Activated naive CD8-positive, alpha-beta T cell treated with anti-CD3 and anti-CD28 coated beads, Interleukin-2, amount 50 U/mL, for 24 hours (primary cell): ENCODE measurements at places on chromosomes 7 and 10.

DNA sequence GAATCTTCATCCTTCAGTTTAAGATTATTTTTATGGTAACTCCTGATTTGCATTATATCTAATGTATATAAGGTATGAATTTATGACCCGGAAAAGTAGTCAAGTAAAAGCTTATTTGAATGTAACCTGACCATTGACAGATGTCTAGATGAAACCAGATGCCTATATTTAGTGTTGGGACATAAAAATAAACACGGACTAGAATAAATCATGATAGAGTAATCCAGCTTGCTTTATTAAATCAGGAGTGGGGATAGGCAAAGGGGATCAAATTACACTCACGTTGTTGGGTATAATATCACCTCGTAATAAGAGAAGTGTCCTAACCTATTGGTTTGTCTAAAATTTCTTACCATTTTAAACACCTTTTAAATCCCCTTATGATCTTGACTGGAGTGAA, 244.6 kb downstream of the AGMO start:
- no peak for DNase-seq

DNA sequence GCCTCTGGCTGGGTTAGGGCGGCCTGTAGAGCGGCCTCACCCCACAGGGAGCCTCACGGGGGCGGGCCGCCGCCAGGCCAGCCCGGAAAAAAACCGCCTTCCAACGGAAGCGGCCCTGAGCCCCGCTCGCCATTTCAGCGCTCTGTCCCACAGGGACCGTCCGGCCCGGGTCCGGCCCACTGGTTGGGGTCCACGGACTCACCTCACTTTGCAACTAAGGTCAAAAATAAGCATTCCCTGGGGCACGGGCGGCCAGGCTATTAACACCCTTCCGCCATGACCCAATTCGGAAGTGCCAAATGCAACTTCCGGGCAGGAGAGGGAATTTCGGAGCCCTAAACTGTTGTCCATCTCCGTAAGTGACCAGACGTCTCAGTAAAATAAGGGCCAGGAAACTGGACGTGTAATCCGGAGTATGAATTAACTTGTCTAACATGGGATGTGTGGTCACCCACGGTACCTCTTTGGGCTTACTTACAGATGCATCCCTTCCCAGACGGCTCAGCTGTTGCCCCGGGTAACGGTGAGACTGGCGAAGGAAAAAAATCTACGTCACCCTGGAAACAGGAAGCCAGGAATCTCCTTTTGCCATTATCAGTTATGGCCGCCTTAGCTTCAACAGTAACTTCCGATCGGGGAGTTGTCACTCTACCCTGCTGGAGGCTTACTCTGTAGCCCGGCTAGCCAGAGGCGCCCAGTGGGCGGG, at the start of gene BBIP1:
Gene BBIP1, minus strand, starts transcription at position 538 of the 706 bp plus-strand sequence. CDS start 1,023 bp downstream, outside the sequence.
- no peak for DNase-seq

GRCh38 chr10:93290661-93291354, 191.3 kb downstream of the MYOF start:
- no peak for DNase-seq

DNA sequence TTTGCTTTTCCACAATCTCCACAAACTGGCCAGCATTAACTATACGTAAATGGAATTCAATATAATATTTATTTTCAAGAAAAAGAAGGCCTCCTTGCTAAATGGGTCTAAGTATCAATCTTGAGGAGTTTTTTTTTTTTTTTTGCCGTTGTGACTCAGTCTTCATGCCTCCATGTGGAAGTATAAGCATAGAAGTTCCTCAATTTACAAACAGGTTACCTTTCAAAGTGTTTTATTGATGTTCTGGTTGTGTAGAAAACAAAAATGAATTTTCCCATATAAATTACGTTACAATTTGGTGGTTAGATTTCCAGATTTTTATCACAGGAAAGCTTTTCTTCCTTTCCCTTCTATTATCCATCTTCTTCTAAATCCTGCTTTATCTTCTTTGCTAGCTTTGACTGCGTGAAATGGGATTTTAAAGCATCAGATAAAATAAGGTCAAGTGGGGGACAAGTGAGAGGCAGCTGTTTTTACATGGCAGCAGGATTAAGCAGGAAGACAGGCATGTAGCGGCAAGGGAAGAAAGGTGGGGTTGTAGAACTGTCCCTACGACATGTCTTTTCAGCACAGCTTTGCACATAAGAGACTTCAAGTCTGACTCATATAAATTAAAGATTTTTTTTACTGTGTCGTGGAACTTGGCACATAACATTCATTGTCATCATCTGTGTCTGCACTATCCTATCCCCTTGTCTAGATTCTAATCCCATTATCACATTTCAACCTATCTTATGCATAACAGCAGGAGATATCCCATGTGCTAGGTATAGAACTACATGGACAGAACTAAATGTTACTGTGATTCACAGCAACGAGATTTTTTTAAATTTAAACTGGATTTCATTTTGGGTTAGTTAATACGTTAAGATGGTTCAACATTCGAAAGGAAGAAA, 135.3 kb upstream of the FAM3C start:
- no peak for DNase-seq

- no peak for DNase-seq
Measured at GRCh38 chr7:151757274-151757673, 119.6 kb downstream of the PRKAG2 start.

- no peak for DNase-seq
Measured at GRCh38 chr7:135743907-135744731, 4.5 kb downstream of the FAM180A start.

GRCh38 chr7:119643558-119643957, 629.4 kb upstream of the KCND2 start:
- no peak for DNase-seq

- no peak for DNase-seq
Measured at GRCh38 chr7:94109556-94109955, 105.4 kb upstream of the BET1 start.

- DNase-seq, result no peak
Measured at GRCh38 chr7:107697321-107698049, 36.9 kb downstream of the SLC26A4 start.

- no peak for DNase-seq
Measured at GRCh38 chr10:86635402-86635801, 18.9 kb upstream of the OPN4 start.

- DNase-seq, result no peak
Measured at GRCh38 chr10:118732245-118733165, 22.3 kb downstream of the CACUL1 start.
